ENCODE measurements at places on chromosomes 5 and 9.

- peak; percentile 75 for DNase-seq
Measured at GRCh38 chr9:126673689-126674364, 60.1 kb downstream of the LMX1B start.

DNA sequence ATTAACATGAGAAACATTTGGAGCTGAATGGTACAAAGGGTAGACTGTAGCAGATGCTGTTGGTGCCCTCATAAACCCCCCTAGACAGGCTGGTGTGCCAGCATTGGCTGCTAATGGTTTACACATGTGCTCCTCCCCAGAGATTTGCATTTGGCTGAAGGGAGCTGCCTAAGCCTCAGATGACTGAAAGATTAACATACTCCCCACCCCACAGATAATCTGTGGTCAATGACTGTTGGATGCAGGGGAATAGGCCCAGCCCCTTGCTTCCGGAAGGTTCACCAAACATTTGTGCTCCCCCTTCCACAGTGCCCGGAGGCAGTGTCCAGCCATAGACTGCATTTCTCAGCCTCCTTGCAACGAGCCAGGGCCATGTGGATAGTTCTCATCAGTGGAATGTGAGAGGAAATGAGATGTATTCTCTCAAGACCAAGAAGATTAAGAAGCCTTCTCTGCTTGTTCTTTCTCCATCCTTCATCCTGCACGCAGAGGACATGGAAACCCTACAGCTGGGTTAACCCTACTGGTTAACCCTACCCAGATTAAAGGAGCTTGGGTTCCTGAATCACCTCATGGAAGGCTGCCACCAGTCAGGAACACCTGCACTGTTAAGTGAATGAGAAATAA is 79.6 kb downstream of the PHAX start:
- DNase-seq = no peak

GRCh38 chr9:4714266-4715016 is 26.6 kb downstream of the AK3 start:
- no peak for DNase-seq

GRCh38 chr5:60841361-60841760 is 2.7 kb downstream of the ELOVL7 start:
- no peak for DNase-seq

DNA sequence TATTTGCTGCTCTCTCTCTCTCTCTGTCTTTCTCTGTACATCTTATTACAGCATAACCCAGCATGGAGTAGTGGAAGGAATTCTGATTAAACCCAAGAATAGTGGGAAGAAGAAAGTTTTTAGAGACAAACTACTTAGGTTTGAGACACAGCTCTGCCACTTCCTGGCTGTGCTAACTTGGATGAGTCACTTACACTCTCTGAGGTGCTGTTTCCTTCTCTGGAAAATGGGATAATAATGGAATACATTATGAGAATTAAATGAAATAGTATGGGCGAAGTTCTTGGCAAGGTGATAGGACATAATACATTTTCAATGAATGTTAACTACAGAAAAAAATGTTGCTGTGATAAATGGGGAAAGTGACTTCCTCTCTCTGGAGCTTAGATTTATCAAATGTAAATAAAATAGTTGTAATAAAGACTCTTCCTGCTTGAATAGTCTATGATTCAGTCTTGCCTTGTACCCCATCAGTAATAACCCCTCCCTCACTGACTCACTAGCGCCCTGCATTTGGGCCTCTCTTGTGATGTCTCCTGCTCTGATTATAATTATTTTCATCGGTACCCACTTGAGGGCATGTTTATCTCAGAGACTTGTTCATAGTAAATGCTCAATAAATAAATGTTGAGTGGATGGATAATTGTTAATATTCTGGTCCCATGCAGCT is 27.6 kb downstream of the KIF4B start:
- DNase-seq = no peak

GRCh38 chr5:104062621-104063377 is 500.2 kb upstream of the NUDT12 start:
- DNase-seq = no peak

GRCh38 chr9:19999491-20000057 is 210.7 kb upstream of the SLC24A2 start:
- DNase-seq = no peak

- peak; percentile 41 for DNase-seq
Measured at GRCh38 chr9:18255158-18255629, 218.8 kb upstream of the ADAMTSL1 start.

- no peak for DNase-seq
Measured at GRCh38 chr5:41955432-41956024, 30.4 kb downstream of the FBXO4 start.

DNA sequence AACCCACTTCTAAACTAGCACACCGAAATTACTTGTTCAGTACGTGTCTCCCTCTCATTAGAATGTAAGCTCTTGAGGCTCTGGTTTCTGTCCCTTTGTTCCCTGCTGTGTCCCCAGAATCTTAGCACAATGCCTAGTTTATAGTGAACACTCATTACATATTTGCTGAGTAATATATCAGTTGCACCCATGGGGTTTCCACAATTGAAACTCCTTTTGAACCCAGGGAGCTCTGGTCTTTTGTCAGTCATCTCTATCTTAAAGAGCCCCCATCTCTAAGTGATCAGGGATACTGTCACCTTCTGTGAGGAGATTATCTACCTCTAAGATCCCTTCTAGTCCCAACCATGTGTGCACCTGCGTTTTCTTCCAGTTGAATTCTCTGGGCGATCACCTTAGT is 12.8 kb downstream of the CAMK4 start:
- DNase-seq = no peak

- no peak for DNase-seq
Measured at GRCh38 chr5:132427281-132428146, 58.0 kb downstream of the SLC22A5 start.

- no peak for DNase-seq
Measured at GRCh38 chr5:87408204-87408603, 4.5 kb downstream of the CCNH start.

DNA sequence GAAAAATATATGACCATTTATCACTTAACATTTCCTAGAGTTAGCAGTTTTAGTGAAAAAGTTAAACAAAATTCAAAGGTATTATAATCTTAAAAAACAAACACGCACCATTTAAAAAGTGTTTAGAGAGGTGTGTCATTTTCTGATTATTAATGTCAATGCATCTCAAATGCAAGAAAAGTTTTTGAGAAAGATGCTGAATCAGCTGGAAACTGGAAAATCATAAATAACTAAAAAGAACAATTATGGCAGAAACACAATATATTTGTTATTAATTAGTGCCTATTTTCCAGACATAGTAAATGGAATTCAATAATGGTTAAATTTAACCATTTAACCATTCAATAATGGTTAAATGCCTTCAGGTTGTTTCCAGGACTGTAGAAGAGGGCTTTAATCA is 64.9 kb downstream of the RICTOR start:
- no peak for DNase-seq

DNA sequence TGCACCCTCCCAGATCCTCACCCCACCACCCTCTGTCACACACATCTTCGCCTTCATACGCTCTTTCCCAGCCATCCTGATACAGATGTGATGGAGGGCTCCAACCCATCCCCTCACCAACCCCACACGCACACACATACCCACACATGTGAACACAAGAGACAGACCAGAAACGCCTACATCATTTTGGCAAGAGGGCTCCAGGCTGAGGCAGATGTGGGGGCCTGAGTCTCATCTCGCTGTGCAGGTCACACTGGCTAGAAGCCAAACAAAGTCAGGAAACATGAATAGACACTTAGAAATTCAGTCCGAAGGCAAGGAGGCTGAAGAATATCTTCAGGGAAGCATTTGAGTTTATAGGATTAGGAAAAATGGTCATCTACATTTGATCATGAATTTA is 6.2 kb downstream of the PRDM12 start:
- no peak for DNase-seq

DNA sequence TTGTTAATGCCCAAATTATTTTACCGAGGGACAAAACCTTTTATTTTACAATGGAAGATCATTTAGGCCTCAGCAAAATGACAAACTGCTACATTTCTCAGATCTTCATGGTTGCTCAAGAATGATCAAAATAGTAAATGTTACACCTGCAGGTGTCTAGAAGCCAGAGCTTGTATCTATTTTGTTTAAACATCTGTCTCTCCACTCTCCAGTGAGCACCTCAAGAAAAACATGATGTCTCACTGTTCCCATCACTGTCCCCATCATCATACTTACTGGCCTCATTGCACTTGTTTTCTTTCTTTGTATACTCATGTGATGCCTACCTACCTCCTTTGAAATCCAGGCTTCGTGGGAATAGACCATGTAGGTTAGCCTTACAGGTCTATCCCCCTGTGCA is 149.6 kb downstream of the TTLL11 start:
- DNase-seq = no peak

GRCh38 chr9:114448706-114449105 is 56.6 kb downstream of the WHRN start:
- no peak for DNase-seq

DNA sequence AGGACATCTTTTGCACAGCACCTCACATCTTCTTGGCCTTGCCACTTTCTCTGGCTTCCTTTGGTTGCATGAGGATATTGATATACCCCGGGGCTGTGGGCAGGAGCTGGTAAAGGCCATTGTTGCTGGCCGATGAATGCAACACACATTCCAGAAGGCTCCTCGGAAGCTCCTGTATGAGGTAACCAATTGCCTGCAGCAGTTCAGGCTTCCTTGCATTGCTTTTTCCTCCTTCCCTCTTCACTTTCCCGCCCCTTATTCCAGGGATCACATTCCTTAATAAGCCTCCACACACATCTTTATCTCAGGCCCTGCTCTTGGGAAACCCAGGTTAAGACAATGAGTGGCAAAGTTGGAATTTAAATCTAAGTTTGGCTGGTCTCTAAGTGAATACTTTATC is 505.4 kb upstream of the CLINT1 start:
- no peak for DNase-seq

- DNase-seq = no peak
Measured at GRCh38 chr5:180648658-180649296, 623 bp downstream of the FLT4 start.

DNA sequence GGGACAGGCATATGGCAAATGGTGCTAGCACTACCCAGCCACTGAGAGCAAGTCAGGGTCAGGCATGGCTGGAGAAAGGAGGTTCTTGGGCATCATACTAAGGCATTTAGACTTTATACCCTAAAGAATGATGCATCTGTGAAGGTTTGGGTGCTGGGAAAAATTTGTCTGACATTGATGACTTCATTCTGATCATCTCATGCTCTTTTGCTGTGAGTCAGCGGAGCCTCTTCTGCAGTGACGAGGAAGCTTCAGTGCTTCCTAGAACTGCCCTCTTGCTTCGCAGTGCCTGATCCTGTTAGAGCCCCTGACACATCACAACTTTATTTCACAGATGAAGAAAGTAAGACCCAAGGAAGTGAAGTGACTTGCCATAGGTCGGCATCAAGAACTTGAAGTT is 266.6 kb upstream of the GAS1 start:
- no peak for DNase-seq

- no peak for DNase-seq
Measured at GRCh38 chr9:97527626-97528528, 26.4 kb downstream of the TMOD1 start.

GRCh38 chr9:27353166-27353473 is 56.2 kb upstream of the EQTN start:
- no peak for DNase-seq

GRCh38 chr9:129451089-129451656 is 169.7 kb downstream of the C9orf50 start:
- no peak for DNase-seq

GRCh38 chr5:151097820-151098767 is 17.3 kb upstream of the TNIP1 start:
- no peak for DNase-seq

DNA sequence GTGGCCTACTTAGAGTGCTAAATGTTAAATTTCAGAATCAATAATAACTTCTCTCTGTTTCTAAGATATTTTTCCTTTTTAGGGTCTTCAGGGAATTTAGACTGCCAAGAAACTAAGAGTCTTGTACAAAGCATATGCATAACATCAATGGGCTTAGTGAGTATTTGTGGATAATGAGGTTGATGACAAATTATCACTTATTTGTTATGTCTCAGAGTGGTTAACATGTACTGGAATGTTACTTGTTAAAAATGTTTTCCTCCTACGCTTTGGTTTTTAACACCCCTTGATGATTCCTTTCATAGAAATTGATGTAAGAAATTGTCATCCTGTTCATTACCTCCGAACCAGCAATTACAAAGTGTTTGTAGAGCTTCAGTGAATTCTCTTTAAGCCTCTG is 144.3 kb downstream of the MRPS30 start:
- no peak for DNase-seq

- DNase-seq = no peak
Measured at GRCh38 chr5:171961117-171961516, 45.3 kb downstream of the FBXW11 start.

DNA sequence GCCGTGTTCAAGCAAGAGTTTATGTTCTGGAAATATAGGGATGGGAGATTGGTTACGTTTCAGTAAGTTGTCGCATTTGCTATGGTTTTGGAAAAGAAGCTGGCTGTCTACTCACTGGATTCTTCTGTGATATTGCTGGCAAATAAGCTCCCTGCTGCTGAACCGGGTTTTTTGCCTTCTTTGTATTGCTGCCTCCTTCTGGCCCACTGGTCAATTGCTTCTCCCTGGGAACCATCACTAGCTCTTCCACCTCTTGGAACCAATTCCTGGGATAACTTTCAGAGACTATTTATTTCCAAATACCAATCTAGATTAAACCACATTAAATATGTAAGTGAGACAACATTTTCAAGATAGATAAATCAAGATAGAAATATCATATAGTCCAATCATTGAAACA is 43.0 kb downstream of the NUDT12 start:
- no peak for DNase-seq

- no peak for DNase-seq
Measured at GRCh38 chr9:1532171-1532570, 482.0 kb downstream of the DMRT2 start.

DNA sequence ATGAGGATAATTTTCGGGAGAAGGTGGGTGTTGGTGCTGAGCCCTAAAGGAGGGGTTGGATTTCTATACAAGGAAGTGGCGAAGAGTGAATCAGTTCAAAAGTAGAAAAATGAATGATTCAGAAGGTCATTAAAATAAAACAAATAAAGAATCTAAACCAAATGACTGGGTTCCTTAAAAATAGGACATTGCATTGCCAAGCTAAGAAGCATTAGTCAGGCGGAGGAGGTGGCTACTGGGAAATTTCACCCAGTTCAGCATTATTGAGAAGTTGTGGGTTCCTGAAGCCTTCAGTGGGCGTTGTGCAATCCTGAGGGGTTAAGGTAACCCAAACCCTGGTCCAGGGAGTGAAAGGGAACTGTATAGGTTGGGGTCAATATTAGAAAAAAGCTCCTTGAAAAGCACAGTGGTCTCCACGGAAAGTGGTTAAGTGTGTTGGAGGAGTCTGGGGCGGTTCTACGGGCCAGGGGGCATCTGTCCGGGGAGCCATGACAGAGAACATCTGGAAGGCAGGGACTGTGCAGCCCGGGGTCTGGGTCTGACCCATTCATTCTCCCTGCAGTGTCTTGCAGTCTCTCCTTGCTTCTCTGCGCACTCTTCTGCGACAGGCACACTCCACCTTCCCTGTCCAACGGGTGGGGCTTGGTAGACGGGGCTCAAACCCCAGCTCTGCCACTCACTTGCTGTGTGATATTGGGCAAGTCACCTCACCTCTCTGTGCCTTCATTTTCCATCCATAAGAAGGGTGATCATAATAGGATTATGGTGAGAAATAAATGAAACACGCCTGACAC is 27.6 kb upstream of the DUSP1 start:
- no peak for DNase-seq
